Activated T-helper 9 cell treated with anti-CD3 and anti-CD28 coated beads, Interleukin-2, amount 50 U/mL, for 16 hours (primary cell): ENCODE measurements at places on chromosomes 4 and X.

- DNase-seq: no peak
Observed at GRCh38 chr4:126396703-126397102, 1081.9 kb downstream of the FAT4 start.

DNA sequence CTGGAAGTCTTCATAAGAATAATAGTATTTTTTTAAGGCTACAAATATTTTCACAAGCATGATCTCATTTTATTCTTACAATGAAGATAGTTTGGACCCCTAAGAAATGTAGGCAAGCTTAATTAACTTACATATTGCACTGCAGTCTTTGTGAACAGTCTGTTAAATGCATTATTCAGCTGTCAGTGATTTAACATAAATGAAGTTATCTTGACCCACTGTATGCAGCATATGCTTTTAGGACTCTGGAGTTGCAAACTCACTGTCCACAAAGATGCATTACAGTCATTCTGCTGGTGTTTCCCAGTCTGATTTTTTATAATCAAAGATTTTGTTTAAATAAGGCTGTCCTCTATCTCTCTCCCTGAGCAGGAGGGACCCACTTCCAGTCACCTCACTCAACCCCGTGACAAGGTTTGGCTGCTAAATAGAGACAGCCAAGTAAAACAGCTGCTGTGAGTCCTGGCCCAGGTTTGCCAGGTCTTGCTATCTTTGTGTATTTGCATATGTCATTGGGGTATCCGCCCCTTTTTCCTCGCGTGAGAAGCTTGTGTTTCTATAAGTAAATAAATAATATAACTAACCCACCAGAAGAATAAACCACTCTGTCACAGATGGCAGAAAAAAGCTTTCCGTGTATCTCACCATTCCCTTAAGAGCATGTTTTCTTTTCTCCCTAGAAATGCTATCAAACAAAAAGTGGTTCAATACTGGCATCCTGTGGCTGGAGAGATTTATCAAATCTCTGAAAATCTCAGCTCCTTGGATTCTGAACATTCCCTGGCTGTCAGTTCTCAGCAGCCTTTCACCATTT lies 67.0 kb downstream of the SLC7A11 start:
- no peak for DNase-seq

DNA sequence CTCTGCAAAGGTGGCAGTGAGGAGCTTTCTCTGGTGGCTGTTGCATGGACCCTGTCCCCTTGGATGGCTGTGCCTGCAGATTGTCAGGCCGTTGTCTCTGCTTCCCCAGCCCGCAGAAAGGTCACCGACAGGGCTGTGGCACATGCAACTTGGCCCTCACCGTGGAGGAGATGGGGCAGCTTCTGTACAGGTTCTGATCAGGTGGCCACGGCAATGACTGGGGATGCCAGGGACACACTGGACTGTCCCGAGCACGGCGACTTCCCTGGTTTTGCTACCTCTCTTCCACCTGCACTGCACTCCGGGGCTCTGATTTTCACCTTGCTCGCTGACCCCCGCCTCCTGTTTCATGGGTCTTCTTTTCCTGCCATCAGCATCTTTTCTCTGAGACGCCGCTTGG lies 43.5 kb downstream of the DCTD start:
- DNase-seq: no peak

DNA sequence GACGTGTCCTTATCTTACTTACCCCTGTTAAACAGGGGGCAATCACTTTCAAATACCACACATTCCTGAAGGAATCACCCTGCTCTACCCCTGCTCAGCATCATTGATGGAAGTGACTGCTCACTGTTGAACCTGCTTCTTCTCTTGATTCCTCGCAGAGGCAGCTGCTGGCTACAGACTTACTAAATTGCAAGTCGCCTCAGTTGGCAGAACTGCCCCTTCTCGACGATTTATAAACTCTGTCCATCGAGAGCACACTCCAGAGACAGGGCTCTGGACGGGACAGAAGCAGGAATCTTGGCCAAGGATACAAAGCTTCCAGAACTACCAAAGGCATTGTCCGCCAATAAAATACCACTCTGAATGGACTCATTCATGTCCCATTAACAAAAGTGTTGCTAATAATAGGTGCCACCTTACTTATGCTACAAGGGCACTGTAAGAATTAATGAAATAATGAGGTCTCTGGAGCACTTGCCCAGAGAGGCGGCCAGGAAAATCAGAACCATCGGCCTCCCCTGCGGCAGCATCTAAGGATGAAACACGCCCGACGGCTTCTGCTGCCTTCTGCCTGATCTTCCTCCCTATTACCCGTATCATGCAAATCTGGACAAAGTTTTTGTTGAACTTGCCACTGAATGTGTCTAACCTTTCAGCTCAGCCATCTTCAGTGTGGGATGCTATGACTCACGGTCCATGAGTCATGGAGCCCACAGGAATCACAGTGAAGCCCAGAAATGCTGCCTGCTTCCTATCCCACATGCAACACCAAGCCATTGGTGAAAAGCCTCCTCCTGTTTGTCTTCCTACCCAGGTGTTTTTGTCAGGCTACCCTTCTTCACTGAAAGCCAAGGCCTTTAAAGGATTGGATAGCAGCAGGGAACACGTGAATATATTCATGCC lies 164.9 kb downstream of the MAML3 start:
- peak; percentile 12 for DNase-seq

- DNase-seq: no peak
Observed at GRCh38 chrX:106178826-106179225, 10.7 kb downstream of the PWWP3B start.

GRCh38 chr4:83082777-83083176 lies 31.8 kb downstream of the PLAC8 start:
- no peak for DNase-seq

DNA sequence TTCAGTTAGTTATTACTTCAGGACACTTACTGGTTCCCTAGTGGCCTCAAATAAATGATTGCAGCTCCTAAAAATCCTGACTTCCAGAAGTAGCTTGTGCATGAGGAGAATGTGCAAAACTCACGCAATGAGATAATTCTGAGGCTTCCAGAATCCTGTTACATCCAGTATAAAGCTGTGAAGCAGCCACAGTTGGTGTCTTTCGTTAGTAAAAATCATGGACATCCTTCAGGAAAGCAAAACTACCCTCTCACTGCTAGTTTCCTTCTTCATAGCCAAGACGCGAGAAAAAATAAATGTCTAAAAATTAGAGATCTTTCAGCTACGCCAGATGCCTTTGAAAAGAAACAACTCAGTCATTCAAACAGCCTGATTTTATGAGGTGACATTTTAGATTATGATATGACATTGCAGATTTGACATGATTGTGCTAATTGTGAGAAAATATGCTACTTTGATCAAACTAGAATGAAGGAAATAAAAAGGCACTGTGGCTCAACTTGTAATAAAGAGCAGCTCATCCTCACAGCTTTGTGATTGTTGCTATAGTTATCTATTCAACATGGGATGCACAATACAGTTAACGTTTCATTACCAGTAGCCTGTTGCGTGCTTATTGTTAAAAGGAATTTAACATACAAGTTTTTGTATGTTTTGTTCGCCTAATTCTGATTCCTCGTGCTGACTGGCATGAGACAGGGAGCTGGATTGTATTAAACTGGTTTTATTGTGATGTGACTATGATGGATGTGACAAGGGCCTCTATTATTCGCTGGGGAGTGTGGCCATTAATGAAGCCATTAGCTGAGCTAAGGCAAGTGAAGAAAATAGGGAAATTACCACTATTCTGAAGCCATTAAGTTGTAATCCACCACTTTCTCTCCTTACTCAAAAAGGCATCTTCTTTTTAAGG lies 40.5 kb downstream of the AFF2 start:
- DNase-seq: no peak

GRCh38 chrX:16386126-16386525 lies 218.8 kb downstream of the MAGEB17 start:
- DNase-seq: no peak

- no peak for DNase-seq
Observed at GRCh38 chrX:15376956-15377355, 7.3 kb downstream of the VEGFD start.

- no peak for DNase-seq
Observed at GRCh38 chr4:40421839-40422708, 86.9 kb downstream of the CHRNA9 start.

- no peak for DNase-seq
Observed at GRCh38 chrX:44459501-44459900, 83.2 kb downstream of the FUNDC1 start.

DNA sequence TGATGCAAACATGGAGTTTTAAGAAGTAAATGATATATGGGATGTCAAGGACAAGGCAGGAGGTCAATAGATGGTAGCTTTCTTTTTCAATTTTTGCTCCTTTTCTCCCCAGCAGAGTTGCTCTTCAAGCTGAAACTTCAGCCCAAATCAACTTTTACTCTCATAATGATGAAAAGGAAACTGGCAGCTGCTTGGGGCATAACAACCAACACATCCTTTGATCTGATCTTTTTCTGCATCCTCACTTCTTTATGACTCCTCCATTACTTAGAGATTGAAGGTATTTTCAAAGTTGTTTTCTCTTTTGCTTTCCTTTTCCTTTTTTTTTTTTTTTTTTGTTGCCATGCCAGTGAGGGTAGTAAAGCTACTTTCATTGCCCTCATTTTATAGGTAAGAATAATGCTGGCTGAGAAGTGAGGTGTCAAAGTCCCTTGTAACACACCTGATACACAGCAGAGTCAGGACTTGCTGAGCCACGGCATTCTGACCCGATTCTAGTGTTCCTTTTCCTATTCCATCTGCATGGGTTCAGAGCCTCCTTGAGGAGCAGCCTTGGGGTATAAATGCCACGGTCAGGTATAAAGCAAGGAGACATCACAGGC lies 26.9 kb downstream of the SLC2A9 start:
- DNase-seq: no peak

- DNase-seq: no peak
Observed at GRCh38 chr4:160514126-160514525, 1411.2 kb downstream of the RAPGEF2 start.

DNA sequence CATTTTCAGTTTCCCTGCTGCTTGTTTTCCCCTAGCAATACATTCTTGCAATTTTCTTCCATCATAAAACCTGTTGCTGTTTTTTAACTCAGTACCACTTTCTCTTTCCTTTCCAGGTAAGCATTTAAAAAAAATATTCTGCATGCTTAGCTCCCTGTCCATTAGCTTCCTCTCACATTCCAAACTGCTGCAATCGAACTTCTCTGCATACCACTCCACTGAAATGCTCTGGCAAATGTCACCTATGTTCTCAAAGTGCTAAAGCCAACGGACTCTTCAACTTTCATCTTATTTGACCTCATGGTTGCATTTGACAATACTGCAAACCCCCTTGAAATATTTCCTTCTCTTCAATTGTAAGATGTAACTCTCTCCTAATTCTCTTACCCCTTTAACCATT lies 192.7 kb downstream of the ANAPC10 start:
- DNase-seq: no peak

- DNase-seq: no peak
Observed at GRCh38 chr4:35818520-35818919, 425.8 kb downstream of the ARAP2 start.

GRCh38 chrX:7214251-7214650 lies 66.3 kb upstream of the PUDP start:
- DNase-seq: no peak

GRCh38 chrX:103882999-103883398 lies 50.9 kb upstream of the RAB9B start:
- DNase-seq: no peak

GRCh38 chrX:30612250-30612655 lies 34.7 kb upstream of the TASL start:
- DNase-seq: no peak

- DNase-seq: no peak
Observed at GRCh38 chr4:78556665-78557064, 5.1 kb downstream of the ANXA3 start.

- no peak for DNase-seq
Observed at GRCh38 chr4:4853371-4853823, 6.1 kb upstream of the MSX1 start.

GRCh38 chrX:131752493-131753198 lies 208.8 kb downstream of the OR13H1 start:
- peak; percentile 59 for DNase-seq

DNA sequence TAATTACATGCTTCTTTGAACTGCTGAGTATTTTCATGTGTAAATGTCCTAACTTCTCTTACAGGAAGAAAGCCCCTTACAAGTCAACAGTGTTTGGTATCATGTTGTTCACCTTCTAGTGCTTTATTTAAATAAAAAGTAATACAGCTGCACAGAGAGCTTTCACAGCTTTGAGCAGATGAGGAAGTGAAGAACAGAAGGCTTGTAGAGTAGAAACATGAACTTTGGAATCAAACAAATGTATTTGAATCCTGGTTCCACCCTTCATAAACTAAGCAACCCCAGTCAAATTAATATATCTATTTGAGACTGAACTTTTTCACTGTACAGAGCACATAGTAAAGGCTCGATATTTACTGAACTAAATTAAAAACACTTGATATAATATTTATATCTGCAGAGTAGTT lies 120.5 kb downstream of the CAMK2D start:
- DNase-seq: no peak

DNA sequence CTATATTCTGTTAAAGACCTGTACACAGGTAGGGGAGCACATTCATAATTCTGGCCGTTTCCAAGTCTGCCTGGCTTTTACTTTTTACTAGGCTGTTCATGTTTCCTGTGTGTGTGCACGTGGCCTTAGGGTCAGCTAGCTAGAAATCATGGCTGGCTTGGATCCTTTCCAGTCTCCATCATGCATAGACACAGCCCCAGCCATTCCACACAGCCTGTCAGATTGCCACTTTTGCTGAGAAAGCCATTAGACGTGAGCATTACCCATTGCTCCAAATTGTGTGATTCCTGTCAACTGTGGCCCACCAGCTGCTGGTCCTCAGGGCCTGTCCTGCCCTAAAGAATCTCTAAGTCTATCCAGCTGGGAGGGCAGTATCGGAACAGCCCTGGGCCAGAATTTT lies 11.4 kb upstream of the SORCS2 start:
- no peak for DNase-seq

DNA sequence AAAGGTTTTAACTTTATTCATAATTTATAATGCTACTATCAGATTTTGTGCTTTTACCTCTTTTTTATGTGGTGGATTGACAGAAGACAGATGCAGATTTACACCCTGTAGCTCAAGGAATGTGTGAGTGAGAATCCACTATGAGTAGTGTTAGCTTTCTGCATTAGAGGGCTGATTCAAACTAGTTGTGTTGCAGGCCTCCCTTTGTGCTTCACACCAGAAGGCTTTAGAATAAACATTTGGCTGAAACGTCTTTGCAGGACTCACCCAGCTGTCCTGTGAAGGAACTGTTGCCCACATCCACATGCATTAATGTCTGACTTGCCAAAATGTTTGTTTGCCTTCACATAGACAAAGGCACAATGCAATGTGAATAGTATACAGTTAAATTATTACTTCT lies 127.0 kb downstream of the PCDH7 start:
- DNase-seq: no peak

GRCh38 chr4:174402470-174403176 lies 118.9 kb downstream of the CEP44 start:
- DNase-seq: no peak

GRCh38 chrX:110796407-110796697 lies 735 bp upstream of the CHRDL1 start:
- no peak for DNase-seq

DNA sequence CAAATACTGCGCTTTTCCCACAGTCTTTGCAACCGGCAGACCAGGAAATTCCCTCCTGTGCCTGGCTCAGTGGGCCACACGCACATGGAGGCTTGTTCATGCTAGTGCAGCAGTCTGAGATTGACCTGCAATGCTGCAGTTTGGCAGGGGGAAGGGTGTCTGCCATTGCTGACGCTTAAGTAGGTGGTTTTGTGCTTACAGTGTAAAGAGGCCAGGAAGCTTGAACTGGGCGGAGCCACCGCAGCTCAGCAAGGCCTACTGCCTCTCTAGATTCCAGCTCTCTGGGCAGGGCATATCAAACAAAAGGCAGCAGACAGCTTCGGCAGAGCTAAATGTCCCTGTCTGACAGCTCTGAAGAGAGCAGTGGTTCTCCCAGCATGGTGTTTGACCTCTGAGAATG lies 390.5 kb upstream of the TECRL start:
- no peak for DNase-seq
